ENCODE measurements at places on chromosomes 16 and 17. TPM values are rescaled to one million over a fixed set of nuclear protein-coding genes. Genes with fewer than 3 reads are reported as not detected.

GRCh38 chr16:14024283-14024682, 46.8 kb upstream of the MRTFB start:
- no peaks in the 10 kb centered on the region for H3K36me3 ChIP-seq
- no peak overlapping the region for H3K27ac ChIP-seq
- no peaks in the 10 kb centered on the region for H3K27me3 ChIP-seq

- H3K4me3 ChIP-seq, result no peak overlapping the region
- H3K36me3 ChIP-seq, result no peaks in the 10 kb centered on the region
- H3K27me3 ChIP-seq, result no peaks in the 10 kb centered on the region
- H3K27ac ChIP-seq, result peak overlapping the region; percentile 97
- peak; percentile 96 for DNase-seq
Measured at GRCh38 chr17:40542558-40543411, 22.5 kb downstream of the CCR7 start.

- H3K4me3 ChIP-seq, result no peak overlapping the region
- peaks cover 10% of the 10 kb centered on the region for H3K36me3 ChIP-seq
- no peak for DNase-seq
- no peaks in the 10 kb centered on the region for H3K4me1 ChIP-seq
- H3K27me3 ChIP-seq, result no peaks in the 10 kb centered on the region
Measured at GRCh38 chr17:661509-661908, 53.1 kb downstream of the VPS53 start.

GRCh38 chr16:12262454-12263180, 286.1 kb downstream of the SNX29 start:
- H3K27ac ChIP-seq, result no peak overlapping the region
- H3K4me1 ChIP-seq, result no peaks in the 10 kb centered on the region
- H3K27me3 ChIP-seq, result no peaks in the 10 kb centered on the region
- H3K4me3 ChIP-seq, result no peak overlapping the region
- H3K36me3 ChIP-seq, result no peaks in the 10 kb centered on the region

DNA sequence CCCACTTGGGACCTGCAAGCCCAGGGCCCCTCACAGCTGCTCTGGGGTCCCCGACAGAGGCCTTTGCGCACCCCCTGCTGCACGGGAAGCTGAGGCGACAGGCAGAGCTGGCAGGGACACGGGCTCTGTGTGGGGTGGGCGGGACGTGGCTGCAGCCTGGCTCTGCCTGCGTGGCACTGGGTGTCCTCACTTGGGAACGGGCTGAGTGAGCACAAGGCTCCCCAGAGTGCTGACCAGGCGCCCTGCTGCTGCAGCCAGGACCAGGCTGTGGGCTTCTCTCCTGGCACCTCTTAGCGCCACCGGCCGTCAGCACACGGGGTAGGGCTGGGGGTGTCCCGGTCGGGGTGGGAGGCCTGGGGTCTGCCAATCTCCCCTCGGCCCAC, 6.6 kb downstream of the C1QTNF8 start:
- H3K36me3 ChIP-seq, result no peaks in the 10 kb centered on the region
- DNase-seq, result peak; percentile 31
- H3K4me3 ChIP-seq, result no peak overlapping the region
- no peaks in the 10 kb centered on the region for H3K27me3 ChIP-seq
- H3K27ac ChIP-seq, result no peak overlapping the region

GRCh38 chr17:31550389-31551056, 159.0 kb downstream of the RAB11FIP4 start:
- H3K36me3 ChIP-seq, result no peaks in the 10 kb centered on the region
- no peaks in the 10 kb centered on the region for H3K27me3 ChIP-seq
- peak overlapping the region; percentile 92 for H3K4me3 ChIP-seq
- DNase-seq, result peak; percentile 59

GRCh38 chr16:17963185-17963836, 373.2 kb downstream of the NPIPA8 start:
- no peak for DNase-seq
- H3K4me3 ChIP-seq, result no peak overlapping the region
- H3K27ac ChIP-seq, result no peak overlapping the region
- H3K4me1 ChIP-seq, result no peaks in the 10 kb centered on the region

- H3K36me3 ChIP-seq, result no peaks in the 10 kb centered on the region
- no peak for DNase-seq
- no peaks in the 10 kb centered on the region for H3K27me3 ChIP-seq
- no peak overlapping the region for H3K27ac ChIP-seq
- H3K4me1 ChIP-seq, result no peaks in the 10 kb centered on the region
Measured at GRCh38 chr16:24146518-24146917, 109.6 kb upstream of the CACNG3 start.

GRCh38 chr16:71216714-71217113, 13.8 kb downstream of the HYDIN start:
- no peak overlapping the region for H3K4me3 ChIP-seq
- H3K27me3 ChIP-seq, result no peaks in the 10 kb centered on the region
- no peak overlapping the region for H3K27ac ChIP-seq
- no peak for DNase-seq
- H3K36me3 ChIP-seq, result no peaks in the 10 kb centered on the region

GRCh38 chr17:42819939-42820535, 4.0 kb downstream of the BECN1 start:
- H3K27me3 ChIP-seq, result no peaks in the 10 kb centered on the region
- H3K27ac ChIP-seq, result no peak overlapping the region
- H3K36me3 ChIP-seq, result peaks cover 53% of the 10 kb centered on the region
- H3K4me1 ChIP-seq, result peaks cover 32% of the 10 kb centered on the region

DNA sequence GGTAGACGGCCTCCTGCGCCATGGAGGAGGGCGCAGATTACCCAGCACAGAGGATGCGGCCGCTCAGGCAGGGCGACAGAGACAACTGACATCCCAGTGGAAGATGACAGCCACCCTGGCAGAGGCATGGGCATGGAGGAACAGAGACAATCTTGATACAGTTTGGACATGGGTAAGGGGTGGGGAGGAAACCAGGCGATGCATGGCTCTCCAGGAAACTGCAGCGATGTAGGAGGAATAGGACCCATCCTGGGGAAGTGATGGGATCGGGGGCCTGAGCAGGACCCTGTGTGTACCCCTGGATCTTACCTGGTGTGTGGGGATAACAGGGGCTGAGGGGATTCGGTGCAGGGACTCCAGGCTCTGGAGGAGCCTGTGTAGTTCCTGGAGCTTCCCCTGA, 4.6 kb downstream of the OSBPL7 start:
- no peaks in the 10 kb centered on the region for H3K36me3 ChIP-seq
- no peak for DNase-seq
- no peaks in the 10 kb centered on the region for H3K27me3 ChIP-seq

GRCh38 chr17:1226308-1226707, 43.9 kb upstream of the BHLHA9 start:
- H3K36me3 ChIP-seq, result no peaks in the 10 kb centered on the region
- H3K27ac ChIP-seq, result no peak overlapping the region
- no peak for DNase-seq
- peaks cover 3% of the 10 kb centered on the region for H3K4me1 ChIP-seq

DNA sequence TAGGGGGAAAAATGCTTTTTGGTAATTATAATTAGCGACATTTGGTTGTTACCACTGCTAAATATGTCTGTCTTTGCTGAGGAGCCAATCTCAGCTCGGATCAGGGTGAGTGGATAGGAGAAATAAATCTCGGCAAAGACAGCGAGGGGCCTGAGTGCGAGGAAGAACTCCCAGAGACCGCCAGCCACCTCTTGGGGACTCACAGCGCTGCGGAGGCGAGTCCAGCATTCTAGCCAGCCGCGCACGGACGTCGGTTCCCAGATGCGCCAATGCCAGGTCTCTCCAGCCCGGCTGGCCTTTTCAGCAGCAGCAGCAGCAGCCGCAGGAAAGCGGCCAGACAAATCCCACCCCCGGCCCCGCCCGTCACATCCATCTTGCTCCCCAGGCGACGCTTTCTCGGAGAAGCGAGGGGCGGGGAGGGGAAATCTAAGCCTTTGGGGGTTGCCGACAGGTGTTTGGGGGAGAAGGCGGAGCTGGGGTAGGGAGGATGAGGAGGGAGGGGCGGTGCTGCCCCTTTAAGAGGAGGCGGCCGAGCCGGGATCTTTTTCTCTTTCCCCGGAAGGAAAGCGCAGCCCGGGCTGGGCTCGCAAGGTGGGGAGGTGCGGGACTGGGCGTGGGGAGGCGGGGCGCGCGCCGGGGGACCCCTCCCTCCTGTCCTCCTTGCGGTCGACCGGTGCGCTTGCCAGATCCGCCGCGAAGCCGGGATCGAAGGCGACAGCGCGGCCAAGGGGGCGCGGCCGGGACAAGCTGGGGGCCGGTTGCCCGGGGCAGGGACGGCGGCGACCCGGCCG, at the start of gene ITGA3:
TSS of gene ITGA3 (plus strand) at position 685 of the 791 bp plus-strand sequence. CDS start 330 bp downstream, outside the sequence.
- H3K27me3 ChIP-seq, result no peaks in the 10 kb centered on the region
- H3K36me3 ChIP-seq, result no peaks in the 10 kb centered on the region
- DNase-seq, result peak; percentile 96
- peaks cover 70% of the 10 kb centered on the region for H3K4me1 ChIP-seq

- no peaks in the 10 kb centered on the region for H3K4me1 ChIP-seq
- DNase-seq, result no peak
- H3K4me3 ChIP-seq, result no peak overlapping the region
- no peaks in the 10 kb centered on the region for H3K36me3 ChIP-seq
- no peak overlapping the region for H3K27ac ChIP-seq
Measured at GRCh38 chr16:57970319-57970718, 609 bp downstream of the CNGB1 start.

DNA sequence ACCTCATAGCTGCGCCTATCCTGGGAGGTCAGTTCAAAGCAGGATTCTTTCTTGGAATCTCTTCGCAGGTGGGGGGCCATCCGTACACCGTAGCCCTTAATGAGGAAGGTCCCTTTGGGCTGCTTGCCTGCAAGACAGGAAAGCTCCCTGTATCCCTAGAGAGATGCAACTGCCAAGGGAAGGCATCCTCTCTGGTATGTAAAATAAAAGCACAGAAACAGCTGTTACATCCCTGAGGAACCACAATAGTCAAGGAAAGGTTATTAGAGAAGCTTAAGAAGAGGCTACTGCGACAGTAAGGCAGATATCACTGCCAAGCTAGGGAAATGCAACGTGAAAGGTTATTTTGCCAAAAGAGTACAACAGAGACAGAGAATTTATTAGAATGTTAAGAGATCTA, 77.2 kb downstream of the SNX11 start:
- H3K27me3 ChIP-seq, result peaks cover 92% of the 10 kb centered on the region
- DNase-seq, result no peak
- no peaks in the 10 kb centered on the region for H3K36me3 ChIP-seq
- no peak overlapping the region for H3K4me3 ChIP-seq
- H3K27ac ChIP-seq, result no peak overlapping the region
- no peaks in the 10 kb centered on the region for H3K4me1 ChIP-seq

GRCh38 chr17:48850792-48851323, 20.0 kb downstream of the CALCOCO2 start:
- H3K27me3 ChIP-seq, result no peaks in the 10 kb centered on the region
- no peaks in the 10 kb centered on the region for H3K4me1 ChIP-seq
- no peak for DNase-seq

DNA sequence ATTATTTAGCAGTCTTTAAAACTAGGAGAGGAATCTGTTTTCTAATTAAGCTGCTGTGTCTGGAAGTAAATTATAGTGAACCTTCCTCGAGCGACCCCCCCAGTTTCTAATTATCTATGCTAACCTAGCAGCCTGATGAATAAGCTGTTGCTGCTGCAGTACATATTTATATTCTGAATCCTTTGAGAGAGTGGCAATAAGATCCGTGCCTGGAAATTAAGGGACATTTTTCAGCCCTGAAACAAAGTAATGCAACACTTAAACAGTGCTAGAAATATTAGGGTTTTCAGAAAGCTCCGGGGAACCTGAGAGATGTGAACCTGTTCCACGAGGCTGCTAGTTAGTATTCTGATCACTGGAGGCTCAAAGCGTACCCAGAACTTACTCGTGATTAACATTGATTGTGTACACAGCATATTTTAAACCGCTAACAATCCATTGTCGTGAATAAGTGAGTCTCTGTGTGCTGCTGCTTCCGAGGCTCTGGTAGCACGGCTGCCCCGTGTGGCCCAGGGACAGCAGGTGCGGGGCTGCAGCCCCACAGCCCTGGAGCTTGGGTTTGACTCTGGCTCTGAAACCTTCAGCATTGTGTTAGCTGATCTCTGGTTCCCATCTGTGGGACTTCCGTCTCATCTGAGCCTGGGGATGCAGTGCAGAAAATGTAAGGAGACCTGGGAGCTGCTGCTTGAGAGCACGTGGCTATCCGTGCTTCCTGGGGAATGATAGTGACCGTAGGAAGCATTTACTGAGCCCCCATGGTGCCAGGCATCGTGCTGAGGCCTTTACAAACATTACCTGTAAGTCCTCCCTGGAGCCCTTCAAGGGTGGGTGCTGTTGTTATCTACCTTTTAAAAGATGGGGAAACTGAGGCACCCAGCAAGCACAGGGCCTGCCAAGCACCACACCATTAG, 190.9 kb upstream of the CHMP6 start:
- no peak overlapping the region for H3K4me3 ChIP-seq
- DNase-seq, result no peak
- H3K36me3 ChIP-seq, result no peaks in the 10 kb centered on the region
- no peak overlapping the region for H3K27ac ChIP-seq
- H3K4me1 ChIP-seq, result no peaks in the 10 kb centered on the region
- no peaks in the 10 kb centered on the region for H3K27me3 ChIP-seq

ESRP2 gene
- total RNA-seq, result 0.32 TPM

ARHGAP23 gene
- 69.4 TPM for total RNA-seq

OR3A3 gene
- not detected for total RNA-seq

GPR142 gene
- total RNA-seq, result not detected

ABI3 gene
- total RNA-seq, result not detected

HID1 gene
- total RNA-seq, result not detected

GCSH gene
- 16.4 TPM for total RNA-seq

RNF112 gene
- total RNA-seq, result 7.8 TPM

MT1G gene
- total RNA-seq, result not detected

SLFN14 gene
- not detected for total RNA-seq
